ENCODE measurements at places on chromosomes 7 and 10. TPM values are rescaled to one million over a fixed set of nuclear protein-coding genes. Genes with fewer than 3 reads are reported as not detected.

PDK4 gene
- 219 TPM for total RNA-seq

C10orf62 gene
- not detected for total RNA-seq

CPED1 gene
- total RNA-seq: 1.0 TPM

LSM8 gene
- 35.3 TPM for total RNA-seq

OGDHL gene
- 1.0 TPM for total RNA-seq

- DNase-seq: no peak
Observed at GRCh38 chr7:19489162-19489820, 219.5 kb downstream of the POLR1F start.

DNA sequence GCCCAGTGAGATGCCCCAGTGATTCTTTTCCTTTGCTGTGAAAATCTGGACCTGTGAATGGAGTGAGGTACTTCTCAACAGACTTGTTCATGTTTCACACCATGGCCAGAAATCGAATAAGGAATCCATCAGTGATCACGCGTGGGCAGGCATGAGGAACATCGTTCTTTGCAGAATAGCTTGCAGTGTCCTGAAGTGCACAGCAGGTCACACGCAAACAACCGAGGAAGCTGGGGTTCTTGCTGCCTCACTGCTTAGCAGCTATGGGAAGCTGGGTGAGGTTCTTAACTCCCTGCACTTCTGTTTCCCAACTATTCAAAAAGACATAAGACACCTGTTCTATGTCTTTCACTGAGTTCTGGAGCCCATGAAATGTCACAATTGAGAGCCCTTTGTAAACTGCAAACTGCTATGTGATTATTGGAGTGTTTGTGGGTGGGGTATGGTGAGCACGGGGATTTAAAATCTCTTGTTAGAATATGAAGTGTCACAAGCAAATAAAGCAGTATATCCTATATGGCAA, 253.4 kb downstream of the KIAA1217 start:
- DNase-seq: no peak

DNA sequence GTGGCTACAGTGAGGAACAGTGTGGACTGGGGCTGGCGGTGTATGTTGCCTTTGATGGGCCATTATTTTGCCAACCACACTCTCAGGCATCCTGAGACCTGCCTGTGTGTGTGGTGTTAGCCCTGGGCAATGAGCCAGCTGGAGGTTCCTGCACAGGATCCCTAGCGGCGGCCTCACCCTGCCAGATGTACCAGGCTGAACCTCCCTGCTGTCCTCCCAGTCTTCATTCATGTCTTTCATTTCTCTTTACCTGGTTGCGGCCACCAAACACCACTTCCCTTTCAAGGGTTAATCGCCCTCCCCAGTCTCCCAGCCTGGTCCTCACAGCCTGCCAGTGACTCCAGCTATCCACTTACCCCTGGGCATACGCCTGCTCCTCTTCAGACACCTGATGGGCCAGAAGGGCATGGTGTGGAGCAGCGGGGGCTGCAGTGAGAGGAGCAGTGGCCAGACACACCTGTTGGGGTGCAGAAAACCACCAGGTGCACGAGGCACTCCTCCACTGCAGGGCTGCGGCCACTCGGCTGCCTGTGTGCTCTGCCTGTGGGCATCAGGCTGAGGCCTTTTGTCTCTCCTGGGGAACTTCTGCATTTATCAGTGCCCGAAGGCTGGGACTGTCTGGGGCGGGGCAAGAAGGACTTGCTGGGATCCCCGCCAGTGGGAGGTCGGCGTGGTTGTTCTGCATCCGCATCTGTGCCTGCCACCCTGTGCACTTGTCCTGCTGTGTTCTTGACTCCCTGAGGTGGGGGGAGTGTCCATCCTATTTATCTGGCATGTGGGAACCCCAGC, 111.6 kb downstream of the ARHGAP22 start:
- no peak for DNase-seq

DNA sequence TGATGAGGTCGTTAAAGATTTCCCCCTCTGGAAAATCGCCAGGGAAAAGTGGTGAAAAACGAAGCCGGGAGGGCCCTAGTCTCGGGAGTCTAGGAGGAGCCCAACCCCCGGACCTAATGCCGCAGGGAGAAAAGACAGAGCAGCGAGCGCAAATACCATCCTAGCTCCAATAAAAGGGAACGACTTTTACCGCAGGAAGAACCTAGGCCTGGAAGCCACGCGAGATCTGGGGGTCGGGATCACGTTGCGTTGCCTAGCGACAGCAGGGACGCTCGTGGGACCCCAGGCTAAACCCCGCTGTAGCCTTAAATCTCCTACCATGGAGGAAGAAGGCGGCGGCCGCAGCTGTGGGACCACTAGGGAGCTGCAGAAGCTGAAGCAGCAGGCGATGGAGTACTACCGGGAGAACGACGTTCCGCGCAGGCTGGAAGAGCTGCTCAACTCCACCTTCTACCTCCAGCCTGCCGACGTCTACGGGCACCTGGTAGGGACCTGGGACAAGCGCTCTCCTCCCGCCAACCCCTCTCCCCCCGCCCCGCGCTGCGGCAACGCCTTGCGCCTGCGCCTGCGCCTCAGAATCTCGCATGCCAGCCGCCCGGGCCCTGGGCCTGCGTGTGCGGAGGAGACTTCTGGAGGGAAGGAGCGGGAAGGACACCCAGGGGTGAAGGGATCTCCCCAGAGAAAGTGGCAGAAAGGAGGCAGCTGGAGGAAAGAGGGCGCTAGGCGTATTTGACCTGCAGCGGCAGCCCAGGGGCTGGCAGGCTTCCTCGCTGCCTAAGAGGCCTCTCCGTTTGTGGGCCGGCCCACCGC, at the start of gene ENO4:
Gene ENO4 (plus strand): TSS at position 252 of the 810 bp plus-strand sequence. CDS start 68 bp downstream, at position 320.
- peak; percentile 51 for DNase-seq

DNA sequence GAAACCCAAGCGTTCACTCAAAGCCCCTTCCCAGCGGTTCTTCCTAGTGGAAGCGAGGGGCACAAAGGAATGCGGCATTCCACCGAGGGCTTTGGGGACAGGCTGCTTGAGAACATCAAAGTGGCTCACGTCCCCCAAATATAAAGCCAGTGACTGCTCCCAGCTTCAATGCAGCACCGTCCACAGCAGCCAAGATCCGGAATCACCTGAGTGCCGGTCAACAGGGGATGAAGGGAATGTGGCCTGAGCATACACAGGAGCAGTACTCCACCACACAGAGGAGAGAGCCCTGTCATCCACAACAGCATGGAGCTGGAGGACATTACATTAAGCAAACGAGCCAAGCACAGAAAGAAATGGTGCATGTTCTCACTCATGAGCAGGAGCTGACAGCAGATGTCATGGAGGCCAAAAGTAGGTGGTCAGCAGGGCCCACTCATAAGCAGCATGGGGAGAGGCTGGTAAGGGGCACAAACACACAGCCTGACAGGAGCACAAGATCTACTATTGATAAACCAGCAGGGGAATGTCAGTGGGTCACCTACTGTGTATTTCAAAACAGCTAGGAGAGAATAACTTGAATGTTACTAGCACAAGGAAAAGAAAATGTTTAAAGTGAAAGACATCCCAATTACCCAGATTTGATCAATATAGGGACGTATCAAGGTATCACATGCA, 79.5 kb downstream of the DIP2C start:
- DNase-seq: no peak

DNA sequence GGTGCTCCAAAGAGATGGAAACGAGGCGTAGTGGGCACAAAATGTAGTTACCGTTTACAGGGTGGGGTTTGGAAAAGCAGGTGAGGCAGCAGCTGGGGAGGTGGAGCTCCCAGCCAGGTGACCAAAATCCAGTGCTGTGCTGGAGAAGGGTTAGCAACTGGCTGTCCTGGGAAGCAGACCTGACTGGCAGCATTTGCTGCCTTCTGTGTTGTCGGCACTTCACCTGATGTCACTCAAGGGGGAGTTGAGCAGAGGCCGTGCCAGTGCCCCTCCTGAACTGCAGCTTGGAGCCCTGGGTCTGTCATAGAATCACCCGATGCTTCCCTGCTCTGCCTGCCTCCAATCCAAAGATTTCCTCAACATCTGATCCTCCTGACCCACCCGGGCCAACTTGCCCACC, 12.8 kb downstream of the GCK start:
- DNase-seq: no peak

All from dermis microvascular lymphatic vessel endothelial cell (primary cell).